ENCODE measurements at places on chromosomes 16 and 17. TPM values are rescaled to one million over a fixed set of nuclear protein-coding genes. Genes with fewer than 3 reads are reported as not detected.

DNA sequence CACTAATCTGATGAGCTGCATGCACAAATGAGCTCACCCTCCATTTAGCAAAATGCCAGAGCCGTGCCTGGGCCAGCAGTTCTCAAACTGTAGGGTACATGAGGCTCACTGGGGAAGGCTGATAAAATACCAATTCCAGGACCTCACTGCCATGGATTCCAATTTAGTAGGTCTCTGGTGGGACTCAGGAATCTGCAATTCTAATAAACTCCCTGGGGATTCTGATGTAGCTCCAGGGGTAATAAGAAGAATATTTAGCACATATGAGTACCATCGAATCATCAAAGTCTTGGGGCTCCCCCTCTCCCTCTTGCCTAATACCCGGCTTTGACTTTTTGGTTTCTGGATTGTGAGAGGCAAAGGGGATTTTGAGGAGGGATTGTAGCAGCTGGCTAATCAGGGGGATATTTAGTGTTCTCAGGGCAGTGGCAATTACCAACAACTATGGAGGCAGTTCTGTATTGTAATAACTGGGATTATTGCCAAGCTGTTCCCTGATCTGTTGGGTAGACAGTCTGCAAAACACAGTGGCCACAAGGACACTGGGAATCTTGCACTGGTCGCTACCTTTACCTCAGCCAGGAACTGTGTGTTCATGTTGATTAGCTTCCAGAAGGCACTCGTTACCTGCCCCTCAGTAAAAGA is 140.4 kb downstream of the SHISA9 start:
- no peak for DNase-seq

DNA sequence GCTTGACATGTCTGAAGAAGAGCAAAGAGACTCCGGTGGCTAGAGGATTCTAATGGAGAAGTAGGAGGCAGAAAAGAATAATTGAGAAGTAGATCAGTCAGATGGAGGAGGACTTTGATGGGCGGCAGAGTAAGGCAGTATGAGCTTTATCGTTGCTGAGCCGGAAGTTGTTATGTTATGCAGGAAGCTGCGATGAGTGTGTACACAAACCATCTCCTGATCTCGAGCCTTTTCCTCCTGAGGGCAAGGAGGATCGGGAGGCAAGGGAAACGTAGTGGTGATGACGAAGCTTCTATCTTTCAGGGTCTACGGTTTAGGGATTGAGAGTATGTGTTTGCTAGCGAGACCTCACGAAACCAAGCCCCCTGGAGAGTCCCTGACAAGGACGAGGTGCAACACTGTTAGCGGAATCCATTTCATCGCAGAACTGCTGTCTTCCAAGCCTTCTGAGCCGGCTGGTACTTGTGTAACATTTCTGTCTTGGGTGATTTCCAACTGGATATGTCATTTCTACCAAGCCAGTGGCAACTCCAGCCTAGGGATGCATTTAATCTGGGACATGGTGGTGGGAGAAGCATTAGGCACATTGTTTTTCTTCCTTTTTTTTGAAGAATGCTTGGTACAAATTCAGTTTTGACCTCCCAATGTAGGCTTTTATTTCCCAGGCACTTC is 45.5 kb downstream of the RBFOX1 start:
- DNase-seq = no peak

GRCh38 chr16:11611871-11612664 is 25.3 kb upstream of the LITAF start:
- no peak for DNase-seq

DNA sequence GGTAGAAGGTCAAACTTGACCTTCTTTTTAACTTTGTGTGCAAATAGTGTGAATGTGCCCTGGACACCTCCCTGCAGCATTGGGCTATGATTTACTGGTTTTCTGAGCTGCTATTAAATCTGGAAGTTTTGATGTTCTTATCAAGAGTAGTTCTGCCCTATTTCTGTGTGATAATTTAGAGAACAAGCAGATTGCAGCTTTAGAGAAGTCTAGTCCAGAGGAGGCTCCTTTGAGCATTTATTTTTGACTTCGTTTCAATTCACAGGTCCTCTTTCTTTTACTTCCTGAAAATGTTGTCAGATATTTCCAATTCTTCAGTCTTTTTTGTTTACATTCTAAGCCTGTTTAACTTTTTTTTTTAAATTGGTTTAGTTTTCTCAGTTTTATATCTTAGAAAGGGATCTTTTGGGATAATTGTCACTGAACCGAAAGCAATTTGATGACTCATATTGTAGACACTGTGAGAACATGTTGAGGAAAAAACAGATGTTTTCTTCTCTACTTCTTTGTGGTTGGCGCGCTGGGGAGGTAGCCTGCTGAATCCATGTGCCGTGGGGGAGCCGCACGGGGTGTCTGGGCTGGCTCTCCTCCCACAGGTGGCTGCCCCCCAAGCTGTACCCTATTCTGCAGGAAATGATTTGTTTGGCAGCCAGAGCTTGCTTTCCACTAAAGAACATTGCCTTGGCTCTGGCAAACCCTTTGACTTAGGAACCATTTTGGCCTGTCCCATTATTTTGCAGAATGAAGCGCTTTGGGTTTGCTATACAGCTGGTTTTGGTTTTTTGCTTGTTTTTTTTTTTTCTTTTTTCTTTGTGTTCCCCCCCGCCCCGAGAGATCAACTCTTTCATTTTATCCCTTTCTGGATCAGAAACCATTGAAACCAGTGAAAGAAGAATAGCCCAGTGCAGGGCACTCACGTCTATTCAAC is 53.4 kb downstream of the MFSD11 start:
- DNase-seq = no peak

GRCh38 chr17:81043725-81044427 is 8.9 kb downstream of the BAIAP2 start:
- no peak for DNase-seq

GRCh38 chr16:49588026-49588425 is 214.4 kb downstream of the C16orf78 start:
- DNase-seq = no peak

DNA sequence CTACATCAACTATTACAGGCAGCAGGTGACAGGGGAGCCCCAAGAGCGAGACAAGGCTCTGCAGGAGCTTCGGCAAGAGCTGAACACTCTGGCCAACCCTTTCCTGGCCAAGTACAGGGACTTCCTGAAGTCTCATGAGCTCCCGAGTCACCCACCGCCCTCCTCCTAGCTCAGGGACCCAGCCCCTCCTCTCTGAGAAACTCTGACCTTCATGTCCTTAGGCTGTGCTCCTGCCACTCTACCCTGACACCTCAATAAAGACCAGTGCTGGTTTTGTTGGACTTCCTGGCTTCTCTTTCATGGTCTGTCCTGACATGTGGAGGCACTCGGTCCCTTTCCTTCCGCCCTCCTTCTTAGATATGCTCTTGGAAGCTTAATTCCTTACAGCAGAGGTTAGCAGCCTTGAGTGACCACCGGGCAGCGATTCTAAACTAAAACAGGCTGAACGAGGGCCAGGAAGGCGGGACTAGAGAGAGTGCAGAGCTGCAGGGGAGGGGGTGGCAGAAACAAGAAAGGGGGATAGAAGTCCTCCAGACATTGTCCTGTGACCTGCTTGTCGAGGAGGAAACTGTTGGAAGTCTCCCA is 915 bp downstream of the AHSP start:
- DNase-seq = no peak

DNA sequence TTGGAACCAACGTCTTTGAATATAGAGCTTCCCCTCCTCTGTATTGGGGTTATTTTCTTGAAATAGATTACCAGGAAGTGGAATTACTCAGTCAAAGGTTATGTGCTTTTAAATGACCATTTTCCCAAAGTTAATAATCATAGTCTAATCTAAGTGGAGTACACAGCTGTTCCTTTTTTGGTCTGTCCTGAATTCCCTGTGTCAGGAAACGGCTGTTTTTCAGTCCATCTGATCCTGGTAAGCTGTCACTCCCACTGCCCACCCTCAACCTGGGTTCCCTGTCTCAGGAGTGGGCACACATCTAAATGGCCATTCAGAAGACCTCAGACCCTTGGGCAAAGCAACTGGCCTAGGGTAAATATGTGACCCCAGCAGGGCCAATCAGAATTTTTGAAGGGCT is 57.6 kb upstream of the KSR1 start:
- DNase-seq = no peak

DNA sequence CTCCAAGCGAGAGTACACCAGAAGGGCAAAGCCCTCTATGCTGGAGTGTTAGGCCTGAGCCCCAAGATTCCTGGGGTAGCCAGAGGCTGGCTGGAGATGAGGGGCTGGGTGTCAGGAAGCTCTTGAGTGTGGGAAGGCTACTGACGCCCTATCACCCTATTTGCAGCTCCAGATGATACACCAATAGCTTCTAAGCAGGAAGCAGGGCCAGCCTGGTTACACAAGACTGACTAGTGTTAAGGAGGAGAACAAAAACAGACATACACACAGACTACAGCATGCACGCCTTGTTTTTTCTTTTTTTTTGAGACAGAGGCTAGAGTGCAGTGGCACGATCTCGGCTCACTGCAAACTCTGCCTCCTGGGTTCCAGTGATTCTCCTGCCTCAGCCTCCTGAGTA is 15.9 kb downstream of the POLR3K start:
- DNase-seq = no peak

DNA sequence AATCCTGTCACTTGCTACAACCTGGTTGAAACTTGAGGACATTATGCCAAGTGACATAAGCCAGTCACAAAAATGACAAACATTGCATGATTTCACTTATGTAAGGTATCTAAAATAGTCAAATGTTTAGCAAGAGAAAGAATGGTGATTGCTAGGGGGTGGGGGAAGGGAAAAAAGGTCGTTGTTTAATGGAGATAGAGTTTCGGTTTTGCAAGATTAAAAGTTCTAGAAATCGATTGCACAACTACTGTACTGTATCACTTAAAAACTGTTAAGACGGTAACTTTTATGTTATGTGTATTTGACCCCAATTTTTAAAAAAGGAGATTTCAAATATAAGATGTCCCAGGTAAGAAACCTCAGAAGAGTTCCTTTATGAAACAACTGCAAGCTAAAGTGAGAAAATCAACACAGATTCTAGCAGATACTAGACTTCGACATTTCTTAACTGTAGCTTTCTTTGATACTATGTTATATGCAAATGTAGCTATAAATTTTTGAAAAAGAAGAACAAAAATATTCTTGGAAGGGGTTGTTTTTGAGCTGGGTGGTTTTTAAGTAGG is 5.9 kb downstream of the MEOX1 start:
- DNase-seq = no peak

DNA sequence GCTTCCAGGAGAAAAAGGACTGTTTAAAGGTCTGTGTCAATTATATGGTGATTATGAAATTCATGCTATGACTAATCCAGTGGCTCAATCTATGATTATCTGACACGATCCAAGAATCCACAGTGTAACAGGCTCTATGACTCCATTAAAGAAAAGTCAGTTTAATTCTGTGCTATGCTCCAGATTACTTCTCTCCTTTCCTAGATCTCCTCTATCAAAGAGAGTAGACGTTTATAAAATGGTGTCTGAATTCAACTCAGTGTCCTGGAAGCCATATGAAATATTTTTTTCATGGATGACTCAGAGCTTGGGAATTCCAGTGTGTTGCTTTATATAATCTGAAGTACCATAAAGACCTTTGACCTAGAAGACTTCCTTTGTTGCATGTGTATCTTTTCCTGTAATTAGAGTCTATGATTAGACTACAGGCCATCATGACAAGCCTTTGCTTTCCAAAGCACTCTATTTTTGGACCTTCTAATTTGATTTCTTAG is 27.0 kb upstream of the NF1 start:
- DNase-seq = no peak

- no peak for DNase-seq
Measured at GRCh38 chr17:66240013-66240412, 10.8 kb upstream of the APOH start.

GRCh38 chr17:33739714-33740113 is 446.6 kb upstream of the ASIC2 start:
- no peak for DNase-seq

GRCh38 chr17:9672266-9672665 is 26.9 kb downstream of the USP43 start:
- no peak for DNase-seq

DNA sequence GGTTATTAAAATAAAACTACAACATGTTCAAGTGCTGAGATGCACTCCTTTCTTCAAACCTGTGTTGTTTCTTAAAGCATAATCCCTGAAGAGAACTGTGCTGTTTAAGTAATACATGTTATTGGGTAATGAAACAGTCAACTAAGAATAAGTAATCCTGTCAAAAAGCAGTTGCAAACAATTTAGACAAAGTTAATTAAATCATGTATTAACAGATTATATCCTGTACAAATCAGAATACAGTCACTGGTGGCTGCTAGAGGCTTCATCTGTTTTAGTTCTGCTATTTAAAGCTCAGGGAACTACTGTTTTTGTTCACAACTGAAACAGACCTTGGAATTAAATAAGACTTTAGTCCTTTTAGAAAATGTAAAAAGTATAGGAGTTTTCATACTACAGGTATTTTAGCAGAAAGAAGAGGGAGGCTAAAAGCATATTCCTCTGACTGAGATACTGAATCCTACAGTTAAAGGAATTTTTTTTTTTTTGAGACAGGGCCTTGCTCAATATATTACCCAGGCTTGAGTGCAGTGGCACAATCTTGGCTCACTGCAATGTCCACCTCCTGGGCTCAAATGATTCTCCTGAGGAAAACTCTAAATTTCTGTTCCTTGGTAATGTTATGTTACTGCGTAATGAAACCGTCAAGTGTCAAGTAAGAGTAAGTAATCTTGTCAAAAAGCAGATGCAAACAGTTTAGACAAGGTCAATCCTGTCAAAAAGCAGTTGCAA is 27.3 kb upstream of the ITGA2B start:
- no peak for DNase-seq

Gene ATP6V0C
- total RNA-seq = 161 TPM

Gene SLC13A2
- not detected for total RNA-seq

Gene DLX4
- 0.79 TPM for total RNA-seq

Gene ALDH3A1
- not detected for total RNA-seq

Gene ITGA2B
- total RNA-seq = 3.9 TPM

Gene EFNB3
- total RNA-seq = not detected

Gene CCL4
- total RNA-seq = 20.4 TPM

Gene TMEM220
- 4.7 TPM for total RNA-seq

Gene RND2
- 0.64 TPM for total RNA-seq

Data from T-cell (primary cell).